ENCODE measurements at places on chromosomes 5 and 9. TPM values are rescaled to one million over a fixed set of nuclear protein-coding genes. Genes with fewer than 3 reads are reported as not detected.

GLRX gene
- total RNA-seq, result 57.4 TPM

TTC39B gene
- total RNA-seq, result 22.0 TPM

DNA sequence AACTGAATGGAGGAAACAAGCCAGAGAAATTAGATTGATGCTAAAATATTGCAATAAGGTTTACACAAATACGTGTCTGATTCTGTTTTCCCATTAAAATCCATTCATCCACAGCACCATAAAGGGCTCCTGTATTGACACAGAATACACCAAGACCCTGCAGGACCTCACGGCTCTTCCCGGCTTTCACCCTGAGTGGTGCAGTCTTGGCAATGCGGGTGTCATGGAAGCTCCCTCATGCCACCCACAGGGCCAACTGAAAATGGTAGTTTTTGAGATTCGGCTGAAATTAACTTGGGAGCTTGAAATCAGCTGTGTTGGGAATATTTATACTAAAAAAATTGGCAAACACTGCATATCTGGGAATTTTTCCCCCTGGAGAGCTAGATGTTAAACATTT is 17.3 kb upstream of the EXOC3 start:
- DNase-seq, result no peak

DNA sequence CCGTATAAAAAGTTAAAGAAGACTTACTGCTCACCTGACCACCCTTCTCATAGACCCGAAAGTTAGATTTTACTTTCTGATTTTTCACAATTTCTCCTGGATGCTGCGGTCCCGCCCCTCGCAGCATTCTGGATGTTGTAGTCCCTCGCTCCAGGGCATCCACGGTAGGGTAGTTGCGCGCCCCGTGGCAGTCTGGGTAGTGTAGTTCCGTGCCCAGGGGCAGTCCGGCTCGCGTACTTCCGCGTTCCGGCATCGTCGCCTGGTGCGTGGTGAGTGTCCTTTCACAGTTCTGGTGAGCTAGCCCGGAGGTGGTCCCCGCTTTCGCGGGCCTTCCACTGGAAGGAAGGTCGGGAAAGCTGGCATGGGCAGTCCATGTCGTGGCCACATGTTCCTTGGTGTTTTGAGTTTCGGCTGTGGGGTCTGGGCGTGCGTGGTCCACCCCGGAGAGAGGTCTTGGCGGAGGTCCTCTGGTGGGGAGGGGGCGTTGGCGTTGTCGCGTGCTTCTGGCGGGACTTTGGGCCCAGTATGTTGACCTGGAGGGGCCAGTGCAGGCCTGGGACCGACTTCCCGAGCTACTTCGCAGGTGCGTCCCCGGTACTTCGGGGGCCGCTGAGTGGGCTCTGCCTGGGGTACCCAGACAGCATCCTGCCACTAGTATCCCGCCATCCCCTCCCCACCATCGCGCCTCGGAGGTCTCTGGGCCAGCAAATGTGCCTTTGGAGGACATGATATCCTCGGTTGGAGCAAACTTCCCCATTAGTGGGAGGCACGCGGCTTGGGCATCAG is at the start of gene ZNF169:
TSS of gene ZNF169 (plus strand) at position 222 of the 786 bp plus-strand sequence. CDS start 19,515 bp downstream, outside the sequence.
- peak; percentile 92 for DNase-seq

IFNK gene
- total RNA-seq, result not detected

GRCh38 chr5:6338871-6339270 is 39.5 kb downstream of the MED10 start:
- no peak for DNase-seq

- DNase-seq, result no peak
Measured at GRCh38 chr5:126965061-126965475, 65.3 kb downstream of the MARCHF3 start.

PCA3 gene
- not detected for total RNA-seq

TAS2R1 gene
- not detected for total RNA-seq

- DNase-seq, result no peak
Measured at GRCh38 chr5:109878887-109879286, 189.2 kb downstream of the MAN2A1 start.

DNA sequence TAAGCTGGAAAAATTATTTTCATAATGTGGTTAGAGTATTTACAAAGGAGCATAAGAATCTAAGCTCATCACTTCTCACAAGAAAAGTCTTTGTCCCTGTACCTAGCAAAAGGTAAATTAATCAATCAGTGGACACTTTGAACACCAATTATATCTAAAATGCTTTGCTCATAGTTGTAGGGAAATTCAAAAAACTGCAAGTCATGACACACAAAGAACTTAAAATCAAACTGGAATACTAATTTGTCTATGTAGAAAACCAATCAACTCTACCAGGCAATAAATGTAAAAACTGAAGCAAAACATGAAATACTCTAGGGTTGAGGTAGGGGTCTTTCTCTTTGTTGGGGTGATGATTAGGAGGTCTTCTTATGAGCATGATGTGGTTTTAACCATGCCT is 135.5 kb downstream of the PRKACG start:
- no peak for DNase-seq

DNA sequence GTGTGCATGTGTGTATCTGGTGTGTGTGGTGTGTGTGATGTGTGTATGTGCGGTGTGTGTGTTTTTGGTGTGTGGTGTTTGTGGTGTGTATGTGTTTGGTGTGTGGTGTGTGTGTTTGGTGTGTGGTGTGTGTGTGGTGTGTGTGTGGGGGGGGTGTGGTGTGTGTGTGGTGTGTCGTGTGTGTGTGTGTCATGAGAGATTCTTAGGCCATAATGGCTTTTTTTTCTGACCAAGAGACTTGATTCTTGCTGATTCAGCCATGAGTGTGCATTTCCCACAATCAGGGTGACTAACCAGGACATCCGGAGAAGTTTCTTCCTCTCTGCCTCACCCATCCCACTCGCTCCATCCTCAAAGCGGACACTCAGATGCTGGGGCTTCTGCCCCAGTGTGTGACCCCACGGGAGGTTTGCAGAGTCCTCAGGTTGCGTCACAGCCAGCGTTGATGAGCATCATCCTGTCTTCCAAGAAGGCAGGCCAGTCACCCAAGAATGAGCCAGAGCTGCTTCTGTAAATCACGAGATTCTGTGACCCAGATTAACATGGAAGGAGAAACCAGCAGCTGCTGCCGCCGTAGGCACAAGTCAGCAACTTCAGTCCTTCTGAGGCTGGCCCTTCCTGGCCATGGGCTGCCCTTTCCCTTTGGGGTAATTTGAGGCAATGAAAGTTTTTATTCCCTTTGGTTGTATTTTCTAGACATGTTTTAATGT is 12.5 kb upstream of the CTSL start:
- peak; percentile 61 for DNase-seq

CACFD1 gene
- total RNA-seq, result 37.3 TPM

DNA sequence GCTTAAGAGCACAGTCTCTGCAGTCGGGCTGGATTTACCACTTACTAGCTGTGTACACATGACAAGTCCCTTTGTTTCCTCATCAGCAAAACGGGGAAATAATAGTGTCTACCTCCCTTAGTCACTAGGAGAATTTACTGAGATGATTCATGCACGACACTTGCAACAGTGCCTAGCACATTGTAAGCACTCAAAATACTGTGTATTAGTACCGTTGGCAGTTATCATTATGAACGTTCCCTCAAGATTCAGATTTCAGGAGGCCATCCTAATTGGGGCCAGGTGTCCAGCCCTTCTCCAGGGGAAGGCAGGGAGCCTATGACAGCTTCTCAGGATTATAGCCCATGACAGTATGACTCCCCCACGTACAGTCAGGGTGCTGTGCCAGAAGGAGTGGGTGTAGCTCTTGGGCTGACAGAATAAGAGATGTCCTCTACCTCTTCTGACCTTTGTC is 164.3 kb downstream of the DOCK2 start:
- no peak for DNase-seq

DNA sequence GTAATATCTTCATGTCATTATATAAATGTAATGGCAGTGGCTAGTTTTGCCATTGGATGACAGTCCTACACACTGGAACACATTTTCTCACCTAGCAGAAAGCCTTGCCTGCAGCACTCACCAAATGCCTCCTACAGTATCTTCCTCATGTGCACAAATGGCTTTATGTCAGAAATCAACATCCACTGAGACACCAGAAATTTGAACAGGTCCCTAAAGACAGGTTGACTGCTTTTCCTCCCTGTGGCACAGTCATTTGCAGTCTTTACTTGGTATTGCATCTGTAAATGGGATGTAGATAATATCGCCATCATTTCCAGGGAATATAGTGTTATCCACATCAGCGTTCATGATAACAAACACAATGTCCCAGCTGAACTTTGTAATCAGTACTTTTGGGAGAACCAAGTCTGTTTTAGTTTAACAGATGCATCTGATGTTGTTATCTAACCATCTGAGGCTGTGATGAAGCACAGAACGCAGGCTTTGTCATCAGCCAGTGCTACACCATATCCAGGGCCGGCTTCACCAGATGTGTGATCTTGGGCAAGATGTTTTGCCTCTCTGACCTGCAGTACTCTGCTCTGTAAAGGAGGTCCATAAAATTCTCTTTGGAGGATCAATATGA is 83.9 kb upstream of the TAS2R1 start:
- no peak for DNase-seq

- no peak for DNase-seq
Measured at GRCh38 chr5:1163879-1164278, 37.5 kb upstream of the SLC6A19 start.

GRCh38 chr5:138733509-138733908 is 19.7 kb upstream of the CTNNA1 start:
- DNase-seq, result no peak

TICAM2 gene
- 7.6 TPM for total RNA-seq

- no peak for DNase-seq
Measured at GRCh38 chr9:71690063-71690688, 78.1 kb downstream of the CEMIP2 start.

DNA sequence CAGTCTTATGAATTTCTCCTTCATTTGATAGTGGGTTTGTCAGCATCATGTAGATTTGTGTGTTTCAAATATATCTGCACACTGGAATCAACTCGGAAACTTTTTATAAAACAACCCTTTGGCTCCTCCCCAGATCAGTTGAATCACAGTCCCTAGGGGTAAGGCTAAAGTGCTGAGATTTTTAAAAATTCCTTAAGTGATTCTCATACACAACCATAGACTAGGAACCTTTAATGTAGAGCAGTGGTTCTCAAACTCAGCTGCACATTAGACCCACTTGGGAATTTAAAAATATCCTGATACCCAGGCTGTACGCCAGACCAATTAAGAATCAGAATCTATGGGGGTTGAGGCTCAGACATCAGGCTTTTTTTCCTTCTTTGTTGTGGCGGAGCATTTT is 17.5 kb upstream of the JAK2 start:
- DNase-seq, result no peak

GRCh38 chr9:110932863-110933262 is 105.4 kb downstream of the LPAR1 start:
- no peak for DNase-seq

Data from kidney (tissue), 22 donors.